Smooth muscle cell of trachea (primary cell): ENCODE measurements at places on chromosomes 4 and X. TPM values are rescaled to one million over a fixed set of nuclear protein-coding genes. Genes with fewer than 3 reads are reported as not detected.

Gene RTL9
- total RNA-seq = 0.17 and 0.29 TPM in 2 replicates

Gene PAGE1
- total RNA-seq = not detected in 2 replicates

Gene CT45A1
- total RNA-seq = not detected in 2 replicates

Gene RBM47
- total RNA-seq = 1.0 and 1.3 TPM in 2 replicates

Gene SGMS2
- 114 and 180 TPM in 2 replicates for total RNA-seq

Gene USP17L22
- not detected in 2 replicates for total RNA-seq

Gene IL13RA2
- 44.8 and 103 TPM in 2 replicates for total RNA-seq

Gene AKAP4
- total RNA-seq = not detected in 2 replicates

Gene FABP2
- not detected in 2 replicates for total RNA-seq

Gene CXCR3
- total RNA-seq = not detected in 2 replicates

Gene TEX13B
- total RNA-seq = not detected in 2 replicates

Gene TCEAL9
- total RNA-seq = 77.6 and 144 TPM in 2 replicates

Gene F8A3
- 3.8 and 4.9 TPM in 2 replicates for total RNA-seq

Gene KLHL2
- 15.9 and 21.2 TPM in 2 replicates for total RNA-seq
